ENCODE measurements at places on chromosomes 6 and 20.
A peak's percentile ranks its signal among the peaks of the same experiment; 100 is the strongest.

DNA sequence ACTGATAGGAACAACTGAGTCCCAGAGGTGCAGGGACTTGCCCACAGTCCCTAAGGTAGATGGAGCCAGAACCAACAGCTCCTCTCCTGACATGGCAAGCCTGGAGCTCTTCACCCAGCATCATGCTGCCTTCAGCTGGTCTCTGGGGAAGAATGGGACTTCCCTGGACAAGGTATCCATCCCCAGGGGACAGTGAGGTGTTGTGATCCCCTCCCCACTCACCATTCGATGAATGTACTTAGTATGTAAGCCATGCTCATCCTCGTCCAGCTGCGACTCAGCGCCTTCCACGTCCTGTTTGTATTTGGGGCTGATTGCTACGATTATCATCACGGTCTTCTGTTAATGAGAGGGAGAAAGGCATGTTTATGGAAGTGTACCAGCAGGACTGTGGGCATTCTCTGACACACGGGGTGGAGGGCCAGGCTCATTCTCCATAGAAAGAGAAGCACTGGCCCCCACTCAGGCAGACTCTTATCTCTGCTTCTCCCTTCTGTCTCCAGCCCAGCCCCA, 39.4 kb downstream of the TRAF3IP2 start:
- DNase-seq = no peak

DNA sequence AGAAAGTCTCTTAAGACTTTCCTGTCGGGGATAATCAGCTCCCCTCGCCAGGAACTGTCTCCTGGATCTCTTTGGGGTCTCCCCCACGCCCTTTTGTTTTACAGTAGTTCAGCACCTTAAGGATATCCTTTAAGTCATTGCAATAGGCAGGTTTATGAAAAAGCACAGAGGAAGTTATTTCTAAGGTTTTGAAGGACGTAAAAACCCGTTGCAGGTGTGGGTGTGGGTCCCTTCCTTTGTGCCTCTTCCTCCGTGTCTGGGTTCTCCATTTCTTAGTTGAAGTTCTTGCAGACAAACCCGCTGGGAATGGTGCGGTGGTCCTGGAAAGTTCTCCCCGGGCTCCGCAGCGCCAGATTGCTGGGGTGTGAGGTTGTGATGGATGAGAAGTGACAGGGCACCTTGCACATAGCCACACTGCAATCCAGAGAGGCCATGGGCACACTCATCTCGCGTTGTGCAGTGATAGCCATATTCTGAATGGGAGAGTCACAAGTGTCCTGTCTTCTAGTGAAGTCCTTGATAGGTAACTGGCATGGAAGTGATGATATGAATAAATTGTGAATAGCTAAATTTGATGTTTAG, 65.2 kb downstream of the GTF2H5 start:
- no peak for DNase-seq

DNA sequence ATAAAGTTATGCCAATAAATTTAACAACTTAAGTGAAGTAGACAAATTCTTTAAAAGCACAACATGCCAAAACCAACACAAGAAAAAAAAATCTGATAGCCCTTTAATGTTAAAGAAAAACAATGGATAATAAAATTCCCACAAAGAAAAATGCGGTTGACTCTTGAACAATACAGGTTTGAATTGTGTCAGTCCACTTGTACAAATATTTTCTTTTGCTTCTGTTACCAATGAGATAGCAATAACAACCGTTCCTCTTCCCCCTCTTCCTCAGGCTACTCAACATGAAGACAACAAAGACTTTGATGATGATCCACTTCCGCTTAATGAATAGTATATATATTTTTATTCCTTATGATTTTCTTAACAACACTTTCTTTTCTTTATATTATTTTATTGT, 283.9 kb upstream of the MAN1A1 start:
- DNase-seq = peak; percentile 42

DNA sequence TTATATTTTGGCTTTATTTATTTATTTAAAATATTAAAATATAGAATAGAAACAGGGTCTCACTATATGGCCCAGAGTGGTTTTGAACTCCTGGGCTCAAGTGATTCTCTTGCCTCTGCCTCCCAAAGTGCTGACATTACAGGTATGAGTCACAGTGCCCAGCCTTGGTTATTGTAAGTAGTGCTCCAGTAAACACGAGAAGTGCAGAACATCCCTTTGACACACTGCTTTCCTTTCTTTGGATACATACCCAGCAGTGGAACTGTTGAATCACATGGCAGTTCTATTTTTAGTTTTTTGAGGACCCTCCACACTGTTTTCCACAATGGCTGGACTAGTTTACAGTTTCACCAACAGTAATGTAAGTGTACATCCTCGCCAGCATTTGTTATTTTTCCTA, 203.9 kb downstream of the PHF3 start:
- DNase-seq = no peak

DNA sequence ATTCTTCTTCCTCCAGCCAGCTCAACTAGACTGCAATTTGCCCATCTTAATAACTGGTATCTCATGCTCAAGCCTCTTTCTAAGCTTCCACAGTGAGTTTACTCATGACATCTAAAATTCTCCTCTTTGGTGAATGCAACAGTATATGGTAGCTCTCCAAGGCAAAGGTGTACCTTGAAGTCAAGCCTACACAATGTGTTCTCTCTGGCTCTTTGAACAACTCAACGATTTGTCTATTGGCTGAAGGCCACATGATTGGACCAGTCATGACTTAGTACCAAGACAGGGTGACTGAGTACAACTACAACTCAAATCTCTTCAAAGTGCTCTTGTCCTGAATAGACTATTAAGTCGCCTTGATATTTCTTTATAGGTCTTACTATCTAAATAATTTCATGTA, 199.6 kb downstream of the PKHD1 start:
- no peak for DNase-seq

GRCh38 chr6:40599555-40599954, 12.4 kb upstream of the LRFN2 start:
- no peak for DNase-seq

- DNase-seq = no peak
Observed at GRCh38 chr20:37504404-37505096, 16.5 kb upstream of the NNAT start.

DNA sequence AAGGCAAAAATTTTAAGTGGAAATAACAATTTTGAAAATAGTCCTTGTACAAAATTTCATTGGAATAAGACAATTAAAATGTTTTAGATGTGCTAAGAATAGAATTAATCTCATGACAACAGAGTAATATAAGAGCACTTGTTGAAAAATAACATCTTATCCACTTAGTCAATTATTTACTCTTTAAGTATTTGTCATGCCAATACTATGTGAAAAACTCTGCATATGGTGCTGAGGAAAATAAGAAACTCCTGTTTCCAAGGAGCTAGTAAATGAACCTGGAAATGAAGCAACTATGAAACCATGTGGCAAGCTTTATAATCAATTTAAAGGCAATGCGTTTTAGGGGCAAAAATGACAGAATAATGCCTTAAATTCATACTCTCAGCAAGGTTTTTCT, 42.7 kb upstream of the HCRTR2 start:
- DNase-seq = no peak

- DNase-seq = no peak
Observed at GRCh38 chr6:166824146-166824879, 132.0 kb downstream of the RNASET2 start.

DNA sequence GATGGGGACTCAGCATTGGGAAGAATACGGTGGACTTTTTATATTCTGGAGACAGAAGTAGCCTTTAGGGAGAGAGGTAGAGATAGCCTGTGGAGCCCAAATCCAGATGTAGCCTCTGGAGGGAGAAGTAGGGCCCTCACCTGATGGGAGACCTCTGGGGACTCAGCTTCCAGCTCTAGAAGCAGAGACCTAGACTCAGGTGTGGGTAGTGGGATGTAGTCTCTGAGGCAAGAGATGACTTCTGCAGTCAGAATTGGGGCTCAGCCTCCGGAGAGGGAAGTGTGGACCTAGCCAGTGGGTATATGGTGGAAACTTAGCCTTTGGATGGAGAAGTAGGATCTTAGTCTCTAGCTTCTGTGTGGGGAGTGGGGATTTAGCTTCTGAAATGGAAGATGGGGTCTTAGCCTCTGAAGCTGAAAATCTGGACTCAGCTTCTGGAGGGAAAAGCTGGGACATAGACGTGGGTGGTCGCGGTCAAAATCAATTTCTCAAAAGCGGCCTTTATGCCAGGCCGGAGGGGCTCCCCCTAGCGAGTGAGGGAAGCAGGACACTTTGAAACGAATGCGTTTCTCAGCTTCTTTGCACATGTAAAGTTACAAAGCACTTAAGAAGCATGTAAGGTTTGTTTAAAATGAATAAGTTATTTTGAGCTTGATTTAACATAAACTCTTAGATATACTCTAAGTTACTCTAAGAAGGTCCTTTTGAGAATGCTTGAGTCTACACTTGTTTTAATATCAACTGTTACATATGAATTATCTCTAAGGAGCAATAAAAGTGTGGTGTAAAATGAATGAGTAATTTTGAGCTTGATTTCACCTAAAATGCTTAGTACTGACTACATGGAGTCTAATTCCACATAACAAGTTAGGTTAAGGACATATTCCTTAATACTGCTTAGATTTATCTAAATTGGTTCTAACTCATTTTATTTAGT, 12.9 kb upstream of the ZNF343 start:
- DNase-seq = peak; percentile 52

GRCh38 chr6:36355819-36356218, 19.1 kb upstream of the BNIP5 start:
- DNase-seq = no peak

DNA sequence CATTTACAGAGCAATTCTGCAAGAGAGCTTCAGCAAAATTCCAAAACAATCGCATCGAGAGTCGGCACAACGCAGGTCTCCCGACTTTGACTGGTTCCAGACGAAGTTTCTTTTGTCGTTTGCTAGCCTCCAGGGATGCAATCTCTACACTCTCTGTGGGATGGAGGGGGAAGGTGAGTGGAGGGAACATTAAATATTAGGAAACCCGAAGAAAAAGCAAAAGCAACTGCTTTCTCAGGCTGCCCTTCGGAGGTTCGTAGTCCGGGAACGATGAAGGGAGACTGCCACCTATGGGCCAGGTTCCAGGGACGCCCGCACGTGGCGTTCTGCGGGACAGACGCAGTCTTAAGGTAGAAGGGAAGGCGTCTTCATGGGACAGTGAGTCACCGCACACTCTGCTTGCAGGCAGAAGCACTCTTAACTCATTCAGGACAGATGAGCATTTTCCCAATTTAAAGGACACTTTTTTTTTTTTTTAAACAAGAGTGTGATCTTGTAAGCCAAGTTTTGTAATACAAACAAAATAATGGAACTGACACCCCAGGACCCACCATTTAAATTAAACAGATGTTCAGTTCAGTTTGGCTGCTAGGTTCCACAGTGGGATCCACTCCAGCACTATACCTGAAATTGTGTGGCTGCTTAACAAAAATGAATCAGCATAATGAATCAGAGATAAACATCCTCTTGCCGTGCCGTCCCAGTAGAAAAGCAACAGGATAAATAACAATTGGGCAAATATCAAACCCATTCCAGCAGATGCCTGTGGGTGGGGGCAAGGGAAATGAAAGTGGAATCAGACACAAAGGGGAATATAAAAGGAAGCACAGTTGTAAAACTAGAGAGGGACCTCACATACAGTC, 65.8 kb upstream of the ARMC2 start:
- peak; percentile 85 for DNase-seq

- DNase-seq = no peak
Observed at GRCh38 chr20:35277127-35277526, 795 bp downstream of the MMP24OS start.

- DNase-seq = no peak
Observed at GRCh38 chr20:7889736-7890135, 50.5 kb downstream of the HAO1 start.

DNA sequence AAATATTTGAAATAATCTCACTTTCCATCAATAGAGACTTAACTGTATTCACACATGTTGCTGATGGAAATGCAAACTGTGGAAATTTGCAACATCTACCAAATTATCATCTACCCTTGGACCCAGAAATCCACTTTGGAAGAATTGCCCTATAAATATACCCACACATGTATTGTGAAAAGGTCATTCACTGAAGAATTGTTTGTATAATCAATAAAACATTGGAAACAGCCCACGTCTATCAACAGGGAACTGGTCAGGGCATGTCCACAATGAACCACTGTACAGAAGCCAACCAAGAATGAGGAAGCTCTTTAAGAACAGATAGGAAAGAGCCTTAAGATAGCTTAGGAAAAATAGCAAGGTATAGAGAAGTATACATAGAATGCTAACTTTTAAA, 36.2 kb downstream of the PXDC1 start:
- no peak for DNase-seq

DNA sequence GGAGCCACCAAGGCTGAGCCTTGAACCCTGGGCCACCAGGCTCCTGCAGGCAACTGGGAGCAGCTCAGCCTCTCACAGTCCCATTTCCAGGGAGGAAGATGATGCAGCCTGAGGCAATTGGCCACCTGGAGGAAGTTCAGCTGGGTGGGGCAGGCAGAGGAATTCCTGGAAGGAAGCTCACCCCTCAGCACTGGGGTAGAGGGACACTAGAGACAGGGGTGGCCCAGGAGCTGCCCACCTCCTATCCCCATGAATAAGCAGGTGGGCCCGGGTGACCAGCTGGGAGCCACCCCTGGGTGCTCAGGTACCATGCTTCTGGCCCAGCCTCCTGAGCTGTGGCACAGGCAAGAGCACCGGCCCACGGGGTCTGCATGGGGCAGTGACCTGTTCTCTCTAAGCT, 3.6 kb upstream of the HSPA12B start:
- DNase-seq = no peak

- no peak for DNase-seq
Observed at GRCh38 chr20:23277316-23277715, 73.3 kb upstream of the NXT1 start.

DNA sequence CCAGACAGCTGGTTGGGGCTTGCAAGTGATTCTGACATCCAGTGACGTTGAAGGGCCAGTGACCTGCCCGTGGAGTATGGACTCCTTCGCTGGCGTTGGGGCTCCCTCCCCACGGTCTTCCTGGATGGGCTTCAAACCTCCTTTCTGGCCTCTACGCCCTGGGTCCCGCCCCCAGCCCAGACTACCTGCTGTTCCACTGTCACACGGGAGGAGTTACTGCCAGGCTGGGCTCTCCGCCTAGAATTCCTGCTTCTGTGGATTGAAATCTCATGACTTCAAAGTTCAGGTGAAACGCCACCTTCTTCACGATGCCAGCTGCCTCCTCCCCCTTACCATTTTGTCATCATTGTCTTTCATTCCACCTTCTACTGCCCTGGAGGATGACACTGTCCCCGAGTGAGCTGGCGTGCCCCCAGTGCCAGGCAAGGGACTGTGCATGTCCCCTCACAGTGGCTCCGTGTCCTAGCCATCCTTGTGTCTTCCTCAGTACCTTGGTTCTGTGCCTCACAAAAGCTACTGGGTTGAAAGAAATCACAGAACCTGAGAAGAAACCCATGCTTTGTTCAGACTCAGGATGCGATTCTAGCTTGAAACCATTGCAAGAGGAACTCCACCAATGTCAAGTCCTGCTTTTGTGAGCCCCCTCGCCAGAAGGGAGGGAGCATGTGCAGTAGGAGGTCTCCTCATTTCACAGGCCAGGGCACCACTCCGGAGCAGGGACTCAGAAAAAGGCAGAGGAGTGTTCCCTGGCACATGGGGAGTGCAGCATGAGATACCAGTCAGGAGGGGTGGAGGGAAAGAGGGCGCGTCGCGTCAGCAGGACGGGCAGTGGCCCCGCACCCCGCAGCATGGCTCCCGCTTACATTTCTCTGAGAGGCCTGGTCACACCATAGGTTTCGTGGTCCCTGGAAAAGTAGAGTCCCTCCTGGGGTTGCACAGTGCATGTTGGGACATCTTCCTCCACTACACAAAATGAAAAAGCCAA, 11.0 kb upstream of the IRF4 start:
- DNase-seq = no peak
